Testis (tissue), 5 donors: ENCODE measurements at places on chromosomes 7 and 10. TPM values are rescaled to one million over a fixed set of nuclear protein-coding genes. Genes with fewer than 3 reads are reported as not detected.

The PDE6C gene
- total RNA-seq, result not detected

The SH2D4B gene
- total RNA-seq, result 0.55 TPM

The WDFY4 gene
- 18.4 TPM for total RNA-seq

The AFAP1L2 gene
- 4.0 TPM for total RNA-seq

The RAPGEF5 gene
- total RNA-seq, result 63.8 TPM

The SLC26A5 gene
- 1.7 TPM for total RNA-seq

The CTNNA3 gene
- 18.3 TPM for total RNA-seq

The FGFR2 gene
- total RNA-seq, result 28.9 TPM

The PNLIPRP3 gene
- not detected for total RNA-seq

The ANLN gene
- 17.3 TPM for total RNA-seq

The POMZP3 gene
- total RNA-seq, result 35.0 TPM

The MPP7 gene
- total RNA-seq, result 10.8 TPM

The FAM25C gene
- total RNA-seq, result not detected

The COL17A1 gene
- 30.6 TPM for total RNA-seq

The DENND2A gene
- total RNA-seq, result 5.5 TPM

The HSPA14 gene
- total RNA-seq, result 20.5 TPM

The GSDME gene
- 55.0 TPM for total RNA-seq

The ADRA2A gene
- total RNA-seq, result 6.9 TPM

The CPN1 gene
- total RNA-seq, result 2.7 TPM

The WDR11 gene
- total RNA-seq, result 58.7 TPM

The DUSP5 gene
- 57.5 TPM for total RNA-seq

The BAMBI gene
- 49.7 TPM for total RNA-seq

The EVX1 gene
- 0.25 TPM for total RNA-seq

The DKK1 gene
- 4.1 TPM for total RNA-seq

The ZPBP gene
- total RNA-seq, result 92.2 TPM

The NUTM2E gene
- total RNA-seq, result 0.16 TPM

The ABCB4 gene
- total RNA-seq, result 2.0 TPM

The TCF7L2 gene
- 23.3 TPM for total RNA-seq

The FAM185A gene
- total RNA-seq, result 23.9 TPM

The TMED4 gene
- total RNA-seq, result 164 TPM

The PRSS1 gene
- not detected for total RNA-seq

The OPN1SW gene
- total RNA-seq, result not detected
